ENCODE measurements at places on chromosomes 1 and 21. TPM values are rescaled to one million over a fixed set of nuclear protein-coding genes. Genes with fewer than 3 reads are reported as not detected.

Gene CFHR5
- not detected for total RNA-seq

Gene RGS4
- not detected for total RNA-seq

Gene CENPS
- 3.5 TPM for total RNA-seq

DNA sequence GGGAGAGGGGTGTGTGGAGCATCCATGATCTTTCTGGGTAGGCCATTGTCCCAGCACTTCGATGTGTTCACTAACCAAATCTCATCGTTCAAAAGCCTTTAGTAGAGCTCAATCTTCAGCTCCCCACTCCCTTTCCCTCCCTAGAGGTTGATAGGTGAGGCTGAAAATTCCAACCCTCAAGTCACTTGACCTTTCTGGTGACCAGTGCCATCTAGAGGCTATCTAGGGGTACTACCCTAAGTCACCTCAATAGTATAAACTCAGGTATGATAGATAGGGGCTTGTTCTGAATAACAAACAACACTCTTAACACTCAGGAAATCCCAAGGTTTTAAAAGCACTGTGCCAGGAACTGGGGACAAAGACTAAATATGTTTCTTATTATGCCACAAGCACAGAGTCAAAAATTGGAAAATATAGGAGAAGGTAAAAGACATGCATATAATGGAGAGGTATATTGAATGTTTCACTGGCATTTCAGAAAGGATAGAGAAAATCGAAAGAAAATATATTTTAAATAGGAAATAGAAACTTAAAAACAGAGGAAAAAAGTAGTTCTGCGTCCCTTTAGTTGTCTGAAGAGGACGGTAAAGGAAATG is 42.9 kb upstream of the CD53 start:
- DNase-seq = no peak

DNA sequence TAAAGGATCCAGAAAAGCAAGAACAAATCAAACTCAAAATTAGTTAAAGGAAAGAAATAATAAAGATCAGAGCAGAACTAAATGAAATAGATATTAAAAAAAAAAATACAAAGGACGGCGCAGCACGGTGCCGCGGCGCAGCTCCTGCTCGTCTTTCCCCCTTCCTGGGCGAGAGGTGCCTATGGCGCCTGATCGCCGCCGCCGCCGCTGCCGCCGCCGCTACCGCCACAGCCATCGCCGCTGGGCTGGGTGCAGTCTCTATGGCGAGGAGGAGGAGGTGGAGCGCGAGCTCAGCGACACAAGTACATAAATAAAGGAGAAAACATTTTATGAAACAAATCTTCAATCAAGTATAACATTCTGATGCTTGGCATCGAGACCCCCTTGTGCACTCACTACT is 77.6 kb upstream of the VANGL1 start:
- DNase-seq = no peak
